Stimulated activated CD8-positive, alpha-beta memory T cell treated with anti-CD3 and anti-CD28 coated beads, Interleukin-15, amount 100 ng/mL, for 1 hour (primary cell): ENCODE measurements at places on chromosomes 12 and 14.

GRCh38 chr12:24398605-24399004 lies 449.1 kb upstream of the SOX5 start:
- no peak for DNase-seq

DNA sequence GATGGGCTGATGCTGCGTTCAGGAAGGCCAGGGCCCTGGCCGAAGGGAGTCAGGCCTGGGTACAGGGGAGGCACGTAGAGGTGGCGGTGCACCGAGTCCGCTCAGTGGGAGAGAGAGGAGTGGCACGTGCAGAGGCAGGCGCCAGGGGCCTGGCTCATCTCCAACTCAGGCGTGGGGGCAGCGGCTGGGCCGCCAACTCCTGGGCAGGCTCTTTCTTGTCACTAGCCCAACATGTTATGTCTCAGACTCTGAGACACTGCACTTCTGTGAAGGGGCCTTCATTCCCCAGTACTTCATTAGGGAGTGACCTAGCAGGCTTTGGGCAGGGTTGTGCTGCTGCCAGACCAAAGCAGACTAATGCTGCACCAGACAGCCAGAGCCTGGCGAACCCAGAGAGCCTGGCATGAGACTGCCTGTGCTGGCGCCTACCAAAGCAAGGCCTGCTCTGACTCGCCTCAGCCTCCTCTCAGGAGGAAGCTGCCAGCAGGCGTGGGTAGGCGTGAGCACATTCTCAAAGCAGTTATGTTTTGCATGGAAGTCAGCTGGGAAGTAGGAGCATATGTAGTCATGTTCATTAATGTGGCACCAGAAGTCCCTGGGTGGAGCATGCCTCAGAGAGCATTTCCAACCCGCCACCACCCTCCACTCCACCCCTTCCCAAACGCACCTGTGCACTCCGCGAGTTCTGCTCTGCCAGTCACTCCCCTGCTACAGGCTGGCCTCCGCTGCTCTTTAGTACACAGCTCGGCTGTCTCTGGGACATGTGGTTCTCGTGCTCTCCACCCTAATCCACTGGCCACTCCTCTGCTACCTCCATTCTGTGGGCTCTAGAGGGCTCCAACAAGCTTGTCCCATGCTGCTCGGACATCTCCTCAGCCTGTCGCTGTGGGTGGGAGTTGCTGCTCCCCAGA lies 9.7 kb downstream of the CKB start:
- no peak for DNase-seq

GRCh38 chr14:68979722-68980451 lies 785 bp upstream of the ACTN1 start:
- DNase-seq: no peak

- no peak for DNase-seq
These were observed 297.9 kb upstream of the SFSWAP start for GRCh38 chr12:131413006-131413405.

DNA sequence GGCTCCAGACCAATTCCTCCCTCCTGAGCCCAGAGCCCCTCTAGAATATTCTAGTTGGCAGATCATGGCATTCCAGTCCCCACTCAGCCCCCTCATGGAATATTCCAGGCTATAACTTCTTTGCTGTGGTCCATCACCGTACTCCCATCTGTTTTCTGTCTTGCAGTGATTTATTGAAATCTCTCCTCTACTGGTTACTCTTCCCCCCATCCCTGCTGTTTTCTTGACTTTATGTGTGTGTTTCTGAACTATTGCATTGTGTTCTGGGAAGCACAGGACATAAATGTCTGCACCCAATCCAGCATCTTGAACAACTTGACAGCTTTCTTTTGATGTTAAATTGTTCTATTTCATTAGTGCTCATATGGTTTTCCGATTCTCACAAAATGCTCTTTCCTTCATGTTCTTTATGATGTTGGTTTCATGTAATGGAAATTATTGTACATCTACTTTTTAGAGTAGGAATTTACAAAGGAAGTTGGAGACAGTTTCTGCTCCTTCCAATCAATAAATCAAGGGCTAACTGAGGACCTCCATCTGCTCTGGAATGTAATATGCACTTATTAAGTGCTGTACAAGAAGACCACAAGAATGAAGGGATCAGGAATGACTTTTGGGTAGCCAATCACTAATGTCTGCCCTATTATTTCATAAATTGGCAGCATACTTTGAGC lies 26.3 kb downstream of the PDE6H start:
- DNase-seq: no peak

DNA sequence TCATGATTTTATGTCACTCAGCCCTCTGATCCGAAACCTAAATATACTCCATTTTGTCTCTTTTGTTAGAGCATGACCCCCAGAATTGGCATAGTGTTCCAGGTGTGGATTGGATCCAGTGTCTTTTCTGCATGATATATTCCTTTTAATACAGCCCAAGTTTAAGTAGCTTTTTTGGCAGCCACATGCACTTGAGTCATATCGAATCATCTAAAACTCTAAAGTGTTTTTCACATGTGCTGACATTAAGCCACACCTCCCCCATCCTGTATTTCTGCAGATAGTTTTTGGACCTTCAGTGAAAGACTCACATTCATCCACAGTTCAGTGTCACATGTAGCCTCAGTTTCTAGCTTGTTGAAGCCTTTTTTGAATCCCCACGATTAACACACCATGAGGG lies 30.6 kb downstream of the BORCS5 start:
- DNase-seq: no peak

DNA sequence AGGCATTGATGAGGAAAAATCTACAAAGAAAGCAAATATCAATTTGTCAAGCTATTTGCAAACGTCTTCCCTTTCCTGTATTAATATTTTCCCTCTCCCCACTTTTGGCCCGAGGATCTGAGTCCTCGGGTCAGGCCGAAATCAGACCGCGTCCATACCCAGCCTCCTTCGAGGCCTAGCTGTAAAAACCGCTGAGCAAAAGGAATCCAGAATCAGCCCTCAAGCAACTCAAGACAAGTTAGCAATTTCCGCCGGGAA lies 353 bp upstream of the MAPK1IP1L start:
- no peak for DNase-seq

- DNase-seq: no peak
These were observed 285.7 kb upstream of the RTL1 start for GRCh38 chr14:101189266-101189665.

DNA sequence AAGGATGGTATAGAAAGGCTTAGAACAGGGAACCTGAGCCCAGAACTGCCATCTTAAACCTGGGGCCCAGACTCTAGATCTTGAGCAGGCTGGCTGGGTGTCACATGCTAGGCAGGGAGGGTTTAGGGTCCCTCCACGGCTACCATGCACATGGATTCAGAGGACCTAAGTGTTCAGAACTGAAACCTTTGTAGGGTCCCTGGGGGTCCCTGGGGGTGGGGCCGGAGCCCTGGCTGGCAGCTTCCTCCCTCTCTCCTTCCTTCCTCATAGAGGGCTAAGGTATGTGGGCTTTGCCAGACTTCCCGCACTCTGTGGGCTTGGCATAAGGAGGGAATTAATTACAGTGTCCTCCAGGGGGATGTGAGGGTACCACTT lies 4.6 kb upstream of the ZNF385A start:
- no peak for DNase-seq

DNA sequence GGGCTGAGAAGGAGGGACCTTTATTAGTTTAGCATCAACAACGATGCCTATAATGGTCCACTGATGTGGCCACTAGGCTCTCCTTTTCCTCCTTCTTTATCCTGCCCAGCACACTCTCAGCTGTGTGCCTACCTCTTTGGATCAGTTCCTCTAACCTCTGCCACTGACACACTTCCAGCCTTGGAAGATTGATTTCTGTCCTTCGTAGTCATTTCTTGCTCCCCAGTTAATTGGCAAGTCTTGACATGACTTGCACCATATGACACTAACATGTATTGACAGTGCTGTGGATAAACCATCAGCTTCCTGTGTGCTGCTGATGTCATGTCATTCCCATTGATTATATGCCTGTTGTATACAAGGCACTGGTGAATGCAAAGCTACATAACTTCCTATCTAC lies 90.2 kb upstream of the PLEKHG7 start:
- DNase-seq: no peak

GRCh38 chr12:69026336-69026735 lies 93.4 kb upstream of the CPM start:
- DNase-seq: no peak

GRCh38 chr12:10304161-10304574 lies 3.5 kb upstream of the KLRD1 start:
- DNase-seq: no peak

GRCh38 chr12:116278667-116279066 lies 1.2 kb upstream of the MED13L start:
- DNase-seq: no peak

DNA sequence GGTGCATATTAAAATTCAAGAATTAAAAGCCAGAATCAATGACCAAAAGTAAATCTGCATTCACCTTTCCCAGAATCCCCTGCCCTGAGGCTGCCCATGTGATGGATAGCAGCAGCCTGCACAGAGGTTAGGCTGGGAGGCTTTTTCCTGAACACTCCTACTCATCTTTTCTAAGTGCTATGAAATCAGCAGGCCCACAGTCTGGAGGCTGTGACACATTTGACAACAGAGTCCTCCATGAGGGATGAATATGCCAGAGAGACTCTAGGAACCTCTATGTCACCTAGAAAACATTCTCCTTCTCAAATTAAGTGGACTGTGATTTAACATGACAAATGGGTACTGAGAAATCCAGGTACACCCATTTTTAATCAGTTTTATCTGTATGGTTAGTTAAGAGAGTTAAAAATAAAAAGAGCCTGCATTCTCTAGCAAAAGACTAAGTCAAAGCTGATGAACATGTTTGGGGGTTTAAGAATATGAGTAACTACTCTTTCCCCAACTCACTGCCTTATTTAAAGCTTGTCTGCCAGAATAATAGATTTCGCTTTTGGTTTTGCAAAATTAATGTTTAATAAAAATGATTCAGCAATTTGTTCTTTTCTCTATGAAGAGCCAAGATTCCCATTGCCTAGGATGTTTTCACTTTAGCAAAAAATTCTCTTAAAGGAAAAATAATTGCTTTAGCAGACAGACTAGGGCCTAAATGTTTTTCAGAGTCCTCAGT lies 115.0 kb downstream of the RTN1 start:
- DNase-seq: no peak

DNA sequence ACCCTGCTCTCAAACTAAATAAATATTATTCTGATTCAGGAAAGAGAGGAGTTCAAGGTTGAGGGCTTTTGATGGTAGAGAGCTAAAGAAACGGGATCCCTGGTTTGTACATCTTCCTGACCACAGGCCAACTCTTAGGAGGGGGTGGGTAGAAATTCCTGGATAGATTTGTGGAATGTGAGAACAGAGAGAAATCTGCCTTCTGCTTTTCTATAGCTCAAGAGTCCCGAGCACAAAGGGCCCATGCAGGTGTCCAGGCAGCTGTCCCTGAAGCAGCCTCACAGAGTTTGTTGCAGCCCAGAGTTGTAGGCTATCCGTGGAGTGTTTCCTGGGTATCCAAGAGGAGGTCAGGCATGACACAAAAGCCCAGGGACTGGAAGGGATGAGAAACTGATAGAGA lies 198.6 kb downstream of the BCAT1 start:
- no peak for DNase-seq

- no peak for DNase-seq
These were observed 42.6 kb downstream of the SOCS2 start for GRCh38 chr12:93614917-93615596.

DNA sequence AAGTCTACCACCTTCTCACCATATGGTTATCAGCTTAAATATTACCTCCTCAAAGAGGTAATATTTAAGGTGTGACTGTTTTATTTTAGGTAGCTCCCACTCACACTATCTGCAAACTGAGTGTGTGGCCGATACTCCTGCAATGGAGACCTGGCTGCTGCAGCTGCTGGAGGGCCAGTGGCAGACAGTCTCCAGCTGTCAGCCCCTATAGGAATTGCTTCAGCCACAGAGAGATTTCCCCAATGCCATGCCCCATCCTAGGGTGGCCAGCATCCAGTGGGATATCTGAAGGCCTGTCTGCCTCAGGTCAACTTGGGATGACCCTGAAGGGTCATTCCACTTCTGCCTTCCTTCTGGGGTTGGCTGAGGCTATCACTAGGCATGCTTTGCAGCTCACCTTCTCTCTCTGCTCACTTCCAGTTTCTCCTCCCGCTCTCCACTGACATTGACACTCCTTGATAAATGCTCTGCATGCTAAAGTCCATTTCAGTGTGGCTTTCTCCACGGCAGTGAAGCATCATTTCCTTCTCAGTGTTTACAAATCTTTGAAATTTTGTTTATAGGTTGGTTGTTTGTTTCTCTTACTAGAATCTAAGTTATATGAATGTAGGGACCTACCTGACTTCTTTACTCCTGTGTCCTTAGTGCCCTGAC lies 90.2 kb upstream of the USP44 start:
- DNase-seq: no peak

DNA sequence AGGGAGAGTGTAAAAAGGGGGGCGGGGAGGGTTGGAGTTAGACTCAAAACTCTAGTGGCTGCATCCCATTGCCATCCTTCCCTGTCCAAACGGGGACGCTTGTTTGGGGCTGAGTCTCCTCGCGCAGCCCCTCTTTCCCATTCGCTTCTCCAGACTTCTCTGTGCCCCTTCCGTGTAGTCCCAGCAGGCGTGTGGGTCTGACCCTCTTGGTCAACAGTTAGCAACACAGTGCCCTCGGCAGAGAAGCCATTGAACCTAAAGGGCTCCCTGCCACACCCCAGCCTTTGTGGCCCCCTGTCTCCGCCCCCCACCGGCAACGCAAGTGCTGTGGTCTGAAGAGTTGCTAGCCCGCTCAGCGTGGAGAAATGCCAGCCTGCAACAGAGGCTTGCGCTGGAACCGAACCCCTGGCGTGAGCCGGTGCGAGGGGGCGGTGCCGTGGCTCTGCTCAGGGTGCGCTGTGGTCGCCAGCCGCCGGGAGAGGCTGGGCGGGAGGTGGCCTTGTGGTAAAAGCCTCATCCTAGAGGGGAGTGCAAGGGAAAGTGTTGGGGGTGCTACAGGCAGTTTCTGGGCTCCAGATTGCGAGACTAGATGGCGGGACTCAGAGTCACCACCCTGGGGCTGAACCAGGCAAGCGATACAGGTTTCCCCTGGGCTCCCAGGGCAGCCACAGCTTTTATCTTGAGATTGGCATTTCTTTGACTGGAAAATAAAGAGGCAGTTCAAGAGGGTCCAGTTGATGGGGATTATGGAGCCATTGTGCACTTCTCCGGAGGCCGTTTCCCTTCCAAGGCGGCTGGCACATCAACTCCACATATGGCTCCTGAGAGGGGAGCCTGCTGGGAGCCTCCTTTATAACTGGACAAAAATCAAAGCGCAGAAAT lies 2.1 kb downstream of the PLXNC1 start:
- DNase-seq: no peak

GRCh38 chr14:105257464-105257863 lies 9.1 kb downstream of the BTBD6 start:
- DNase-seq: no peak

- no peak for DNase-seq
These were observed 60.9 kb downstream of the NUBPL start for GRCh38 chr14:31622060-31622459.
